Esophagus squamous epithelium (tissue), 5 donors: ENCODE measurements at places on chromosomes 7 and 10.

DNA sequence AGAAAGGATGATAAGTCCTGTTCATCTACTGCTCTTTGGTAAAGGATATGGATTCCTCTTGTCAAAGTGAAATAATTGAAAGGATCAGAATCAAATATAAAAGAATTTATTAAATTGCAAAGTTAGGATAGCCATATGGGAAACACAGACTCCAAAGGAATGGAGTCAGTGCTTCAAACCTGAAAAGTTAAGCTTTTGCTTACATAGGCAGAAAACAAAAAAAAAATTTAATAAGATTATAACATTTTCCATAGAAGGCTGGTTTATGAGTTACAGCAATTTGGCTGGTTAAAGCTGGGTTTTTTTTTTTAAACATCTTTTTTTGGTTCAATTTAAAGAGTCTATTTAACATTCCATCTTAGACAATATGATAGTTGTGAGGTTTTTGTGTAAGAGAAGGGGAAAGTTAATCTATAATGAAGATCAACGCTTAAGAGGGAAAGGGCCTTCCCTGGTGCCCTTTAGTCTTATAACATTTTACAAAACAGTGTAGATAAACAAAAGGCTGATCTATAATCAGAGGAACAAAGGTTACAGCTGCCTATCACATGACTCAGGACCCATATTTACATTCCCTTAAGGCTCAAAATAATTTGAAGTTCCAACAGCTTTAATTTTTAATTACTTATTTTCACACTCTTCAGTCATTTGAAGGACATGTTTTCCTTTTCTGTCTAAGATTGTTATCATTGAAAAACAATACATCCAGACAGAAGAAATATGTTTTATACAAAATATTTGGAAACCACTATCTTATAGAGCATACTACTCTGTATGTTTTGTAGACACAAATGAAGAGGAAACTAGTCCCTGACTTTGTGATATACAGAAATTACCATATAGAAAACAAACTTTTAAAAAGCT is 234.3 kb upstream of the MBL2 start:
- no peak for DNase-seq

GRCh38 chr10:26593896-26594295 is 103.6 kb upstream of the PDSS1 start:
- DNase-seq, result no peak

GRCh38 chr10:123621916-123622315 is 44.2 kb upstream of the GPR26 start:
- no peak for DNase-seq

GRCh38 chr7:608361-608760 is 88.7 kb upstream of the PDGFA start:
- no peak for DNase-seq

- no peak for DNase-seq
Measured at GRCh38 chr7:30313793-30314192, 29.4 kb downstream of the ZNRF2 start.

DNA sequence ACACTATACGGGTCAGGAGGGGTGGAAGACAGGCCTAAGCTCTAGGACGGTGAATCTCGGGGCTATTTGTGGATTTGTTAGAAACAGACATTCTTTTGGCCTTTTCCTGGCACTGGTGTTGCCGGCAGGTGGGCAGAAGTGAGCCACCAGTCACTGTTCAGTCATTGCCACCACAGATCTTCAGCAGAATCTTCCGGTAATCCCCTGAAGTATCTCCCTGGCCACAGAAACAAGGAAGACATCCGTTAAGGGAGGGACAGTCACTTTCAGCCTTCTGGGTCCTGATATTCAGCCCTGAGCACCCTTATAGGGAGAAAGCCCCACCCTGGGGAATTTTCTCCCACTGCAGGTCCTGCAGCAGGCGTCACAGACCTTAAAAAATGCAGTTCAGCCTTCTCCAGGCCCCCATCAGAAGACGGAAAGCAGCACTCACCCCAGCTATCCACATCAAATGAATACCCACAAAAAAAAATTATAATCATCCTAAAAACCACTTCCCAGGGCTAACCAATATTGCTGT is 23.2 kb downstream of the PLAC9 start:
- no peak for DNase-seq

DNA sequence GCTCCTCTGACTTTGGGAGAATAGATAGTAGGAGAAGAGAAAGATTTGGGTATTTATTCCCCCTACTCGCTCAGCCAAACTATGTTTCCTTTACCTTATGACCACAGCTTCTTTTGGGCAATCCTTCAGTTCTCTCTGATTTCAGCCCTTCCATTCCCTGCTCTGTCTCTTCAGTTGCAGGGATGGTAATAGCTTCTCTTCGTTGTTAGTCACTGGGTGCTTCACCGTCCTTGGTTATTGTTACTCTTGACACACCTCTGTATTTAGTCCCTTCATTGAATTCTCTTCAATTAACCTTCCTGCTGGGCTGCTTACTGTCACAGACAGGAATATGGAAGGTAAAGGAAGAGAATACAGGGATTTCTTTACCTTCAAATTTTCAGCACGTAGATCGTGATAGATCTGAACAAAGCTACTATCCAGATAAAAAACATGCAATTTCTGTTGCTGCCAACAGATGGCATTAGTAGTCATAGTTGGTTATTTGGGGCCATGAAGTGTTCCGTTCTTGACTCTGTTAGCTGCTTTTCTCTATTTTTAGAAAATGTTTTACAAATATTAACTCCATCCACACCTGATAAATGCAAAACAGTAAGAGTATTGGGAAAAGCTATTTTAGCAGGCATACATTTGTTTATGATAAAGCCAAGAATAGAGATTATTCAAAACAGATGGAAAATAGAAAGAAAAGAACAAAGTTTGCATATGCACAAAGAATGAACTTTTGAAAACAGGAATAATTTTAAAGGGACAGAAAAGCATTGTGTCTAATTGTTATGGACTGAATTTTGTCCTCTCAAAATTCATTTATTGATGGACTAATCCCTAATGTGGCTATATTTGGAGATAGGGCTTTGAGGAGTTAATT is 14.0 kb upstream of the PTTG1IP2 start:
- DNase-seq, result no peak

DNA sequence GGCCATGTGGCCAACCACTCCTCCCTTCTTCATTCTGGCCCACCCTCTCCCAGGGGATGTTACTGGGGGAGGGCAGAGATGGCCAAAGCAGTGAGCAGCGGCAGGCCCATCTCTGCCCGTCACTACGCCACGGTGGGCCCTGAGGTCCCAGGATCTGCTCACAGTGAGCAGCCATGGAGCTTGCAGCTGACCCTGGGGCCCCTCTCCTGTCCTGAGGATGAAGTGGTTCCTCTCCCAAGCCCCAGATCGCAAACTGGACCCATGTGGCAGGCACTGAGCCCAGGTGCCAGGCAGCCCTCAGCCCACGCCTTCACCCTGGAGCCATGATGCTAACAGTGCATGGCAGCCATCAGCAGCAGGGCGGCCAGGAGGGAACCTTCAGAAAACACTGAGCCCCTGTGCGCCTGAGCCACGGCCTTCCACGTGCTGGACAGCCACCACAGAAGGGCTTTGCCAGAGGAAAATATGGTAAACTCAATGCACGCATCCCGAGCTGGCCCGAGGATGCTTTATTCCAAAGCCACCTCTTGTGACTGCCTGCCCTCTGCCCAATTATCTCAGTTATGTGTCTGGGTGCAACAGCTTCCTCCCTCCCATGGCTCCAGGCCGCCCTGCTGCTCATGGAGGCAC is 485.7 kb downstream of the PTPRN2 start:
- DNase-seq, result no peak

- DNase-seq, result no peak
Measured at GRCh38 chr7:32068411-32069101, 1.7 kb downstream of the PDE1C start.

DNA sequence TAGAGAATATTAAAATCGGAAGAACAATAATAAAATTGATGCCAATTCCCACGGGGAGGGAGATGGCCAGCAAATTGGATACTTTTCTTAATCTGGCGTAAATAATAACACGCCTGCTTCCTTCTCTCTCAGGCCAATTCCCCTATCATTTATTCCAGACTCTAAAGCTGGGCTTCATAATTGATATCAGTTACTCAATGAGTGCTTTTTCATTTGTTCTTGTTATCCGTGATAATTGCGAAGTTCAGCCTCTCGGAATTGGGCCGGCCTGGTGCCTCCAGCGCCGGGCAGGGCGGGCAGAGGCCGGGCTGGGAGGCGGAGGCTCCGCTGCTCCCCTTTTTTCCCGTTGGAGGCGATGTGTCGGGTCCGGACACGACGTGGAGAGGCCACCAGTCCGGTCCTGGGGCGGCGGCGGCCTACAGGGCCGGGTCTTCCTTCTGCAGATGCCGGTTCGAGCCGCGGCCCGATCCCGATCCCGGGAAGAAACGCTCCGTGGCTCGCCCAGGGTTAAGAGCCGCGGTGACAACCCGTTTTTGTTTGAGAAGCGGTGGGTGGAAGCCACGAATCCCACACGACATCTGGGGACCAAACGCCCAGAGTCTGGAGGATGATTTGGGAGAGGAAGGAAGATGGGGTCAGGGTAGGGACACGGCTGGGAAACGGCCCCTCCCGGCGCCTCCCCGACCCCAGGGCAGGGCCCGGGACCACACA is 13.6 kb downstream of the UNCX start:
- no peak for DNase-seq

- DNase-seq, result no peak
Measured at GRCh38 chr10:50809596-50809995, 69.9 kb downstream of the ASAH2B start.

DNA sequence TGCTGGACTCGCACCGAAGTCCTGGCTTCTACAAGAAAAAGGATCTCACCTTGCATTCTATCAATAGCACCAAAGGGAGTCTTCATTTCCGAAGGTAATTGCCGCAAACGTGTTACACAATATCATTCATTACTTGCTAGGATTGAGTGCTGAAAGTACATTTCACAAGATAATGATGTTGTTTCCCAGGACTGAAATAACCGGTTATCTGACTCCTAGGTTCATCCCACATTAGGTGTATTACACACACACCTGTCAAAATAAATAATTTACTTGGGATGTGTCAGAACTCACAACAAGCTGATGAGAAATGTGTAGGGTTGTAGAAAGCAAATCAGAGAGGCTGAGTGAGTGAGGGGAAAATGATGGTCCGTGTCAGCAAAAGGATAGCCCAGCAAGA is 219.4 kb upstream of the RHOBTB1 start:
- no peak for DNase-seq

GRCh38 chr7:518630-519483 is 789 bp downstream of the PDGFA start:
- no peak for DNase-seq

GRCh38 chr10:38047666-38048065 is 37.2 kb downstream of the ZNF33A start:
- DNase-seq, result no peak
